ENCODE measurements at places on chromosomes 11 and 22.

DNA sequence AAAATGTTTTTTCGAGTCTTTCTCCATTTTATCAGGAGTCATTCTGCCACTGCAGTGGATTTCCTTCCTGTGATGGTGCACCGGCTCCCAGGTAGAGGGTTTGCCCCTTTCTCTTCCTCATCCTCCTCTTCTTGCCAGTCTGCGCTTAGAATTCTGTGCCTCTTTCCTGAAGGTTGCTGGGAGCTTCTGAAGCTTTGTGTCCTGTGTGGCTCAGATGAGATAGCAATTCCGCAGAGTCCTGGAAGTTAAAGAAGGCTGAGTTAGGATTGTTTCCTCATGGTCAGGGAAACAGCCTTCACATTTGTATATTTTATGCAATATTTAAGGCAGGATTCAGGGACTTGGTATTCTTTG lies 264 bp downstream of the BCO2 start:
- no peak for DNase-seq

DNA sequence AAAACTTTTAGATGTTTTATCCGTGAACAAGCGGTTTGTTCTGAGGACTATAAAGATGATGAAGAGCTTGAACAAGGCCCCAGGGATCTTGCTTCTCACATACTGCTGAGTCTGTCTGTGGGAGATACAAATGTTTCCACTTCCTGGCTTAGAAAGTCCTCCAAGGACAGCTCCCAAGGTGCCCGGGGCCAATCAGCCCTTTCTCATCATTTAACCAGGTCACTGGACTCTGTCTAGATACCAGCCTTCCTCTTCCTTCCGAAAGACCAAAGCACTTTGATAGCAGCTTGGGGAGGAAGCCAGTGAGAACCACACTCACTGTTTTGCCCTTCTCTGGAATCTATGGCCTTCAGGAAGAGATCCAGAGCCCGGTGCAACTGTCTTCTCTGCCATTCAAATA lies 4.3 kb upstream of the MICAL2 start:
- no peak for DNase-seq

GRCh38 chr11:86386746-86387145 lies 12.1 kb downstream of the CCDC81 start:
- no peak for DNase-seq

GRCh38 chr22:38868286-38868721 lies 3.7 kb downstream of the CBX6 start:
- DNase-seq: no peak

DNA sequence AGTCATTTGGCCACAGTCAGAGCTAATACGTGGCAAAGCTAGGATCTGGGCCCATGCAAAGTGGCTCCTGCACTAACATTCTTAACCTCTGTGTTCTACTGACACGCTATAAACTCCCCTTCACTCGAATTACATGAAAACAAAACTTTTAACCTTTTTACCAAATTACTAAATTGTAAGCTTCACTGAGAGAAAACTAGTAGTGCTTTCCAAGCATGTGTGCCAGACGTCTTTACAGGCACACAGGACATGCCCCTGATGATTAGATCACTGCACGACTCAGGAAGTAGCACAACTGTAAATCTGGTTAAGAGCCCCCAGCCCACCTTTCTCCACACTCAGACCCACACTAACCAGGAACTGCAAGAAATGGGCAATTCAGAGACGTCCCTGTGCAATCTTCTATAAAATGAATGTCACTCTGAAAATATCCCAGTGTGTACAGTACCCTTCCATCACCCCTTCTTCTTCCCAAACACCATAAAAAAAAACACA lies 16.1 kb downstream of the PHF21A start:
- no peak for DNase-seq

DNA sequence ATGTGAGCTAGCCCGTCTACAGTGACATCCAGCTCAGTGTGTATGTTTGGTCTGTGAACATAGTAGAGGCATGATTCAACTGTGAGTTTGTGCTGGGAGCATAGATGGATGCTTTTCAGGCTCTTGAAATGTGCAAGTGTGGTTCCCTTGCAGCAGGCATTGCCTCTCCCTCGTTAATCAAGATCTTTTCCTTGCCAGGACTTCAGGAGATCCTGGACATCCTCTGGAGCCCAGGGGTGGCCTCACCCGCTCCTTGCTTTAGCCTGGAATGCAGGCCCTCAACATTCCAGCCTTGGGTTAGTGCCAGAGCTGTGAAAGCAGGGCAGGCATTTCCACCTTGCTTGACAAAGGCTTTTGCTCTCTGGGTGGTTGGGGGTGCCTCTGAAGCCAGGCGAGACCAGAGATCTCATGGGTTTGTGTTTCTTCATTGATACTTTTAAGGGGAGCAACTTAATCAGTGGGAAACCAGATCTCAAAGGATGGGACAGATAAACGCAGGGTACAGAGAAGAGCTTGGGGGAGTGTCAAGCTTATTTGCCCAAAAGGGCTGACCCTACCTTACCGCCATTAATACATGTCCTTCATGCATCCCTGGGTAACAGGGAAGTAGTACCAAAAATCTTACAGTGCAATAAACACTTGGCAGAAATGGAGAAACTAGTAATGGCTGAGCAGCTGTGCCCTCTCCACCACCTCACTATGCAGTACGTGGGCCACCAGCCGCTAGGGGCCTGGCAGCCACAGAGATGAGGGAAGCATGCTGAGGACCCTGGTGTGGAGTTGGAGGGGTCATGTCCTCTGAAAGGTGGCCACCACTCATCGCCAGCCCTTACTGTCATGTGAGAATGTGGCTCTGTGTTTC lies 72.1 kb downstream of the PTPRJ start:
- no peak for DNase-seq

DNA sequence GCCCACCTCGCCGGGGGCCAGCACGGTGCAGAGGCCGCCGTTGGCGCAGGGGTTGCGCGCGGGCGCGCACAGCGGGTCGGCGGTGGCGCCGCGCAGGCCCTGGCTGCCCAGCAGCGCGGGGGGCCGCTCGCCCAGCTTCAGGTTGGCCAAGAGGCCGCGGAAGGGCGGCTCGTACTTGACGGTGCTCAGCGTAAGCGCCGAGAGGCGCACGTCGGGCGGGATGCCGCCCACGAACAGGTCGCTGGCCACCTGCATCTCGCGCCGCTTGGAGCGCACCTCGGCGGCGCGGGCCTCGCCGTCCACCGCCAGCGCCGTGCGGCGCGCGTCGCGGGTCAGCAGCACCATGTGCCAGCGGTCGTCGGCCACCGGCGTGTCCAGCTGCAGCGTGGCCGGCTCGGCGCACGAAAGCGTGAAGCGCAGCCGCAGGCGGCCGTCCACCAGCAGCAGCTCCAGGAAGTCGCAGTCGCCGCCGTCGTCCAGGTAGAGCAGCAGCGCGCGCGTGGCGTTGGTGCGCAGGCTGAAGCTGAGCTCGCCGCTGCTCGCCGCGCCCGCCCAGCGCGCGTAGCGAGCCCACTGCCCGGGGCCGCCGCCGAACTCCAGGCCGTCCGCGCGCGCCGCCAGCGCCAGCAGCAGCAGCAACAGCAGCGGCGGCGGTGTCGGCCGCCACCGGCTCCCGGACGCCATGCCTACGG lies 9.8 kb downstream of the NRXN2 start:
- no peak for DNase-seq

GRCh38 chr11:84322211-84322610 lies 1036.0 kb upstream of the CCDC90B start:
- DNase-seq: no peak

DNA sequence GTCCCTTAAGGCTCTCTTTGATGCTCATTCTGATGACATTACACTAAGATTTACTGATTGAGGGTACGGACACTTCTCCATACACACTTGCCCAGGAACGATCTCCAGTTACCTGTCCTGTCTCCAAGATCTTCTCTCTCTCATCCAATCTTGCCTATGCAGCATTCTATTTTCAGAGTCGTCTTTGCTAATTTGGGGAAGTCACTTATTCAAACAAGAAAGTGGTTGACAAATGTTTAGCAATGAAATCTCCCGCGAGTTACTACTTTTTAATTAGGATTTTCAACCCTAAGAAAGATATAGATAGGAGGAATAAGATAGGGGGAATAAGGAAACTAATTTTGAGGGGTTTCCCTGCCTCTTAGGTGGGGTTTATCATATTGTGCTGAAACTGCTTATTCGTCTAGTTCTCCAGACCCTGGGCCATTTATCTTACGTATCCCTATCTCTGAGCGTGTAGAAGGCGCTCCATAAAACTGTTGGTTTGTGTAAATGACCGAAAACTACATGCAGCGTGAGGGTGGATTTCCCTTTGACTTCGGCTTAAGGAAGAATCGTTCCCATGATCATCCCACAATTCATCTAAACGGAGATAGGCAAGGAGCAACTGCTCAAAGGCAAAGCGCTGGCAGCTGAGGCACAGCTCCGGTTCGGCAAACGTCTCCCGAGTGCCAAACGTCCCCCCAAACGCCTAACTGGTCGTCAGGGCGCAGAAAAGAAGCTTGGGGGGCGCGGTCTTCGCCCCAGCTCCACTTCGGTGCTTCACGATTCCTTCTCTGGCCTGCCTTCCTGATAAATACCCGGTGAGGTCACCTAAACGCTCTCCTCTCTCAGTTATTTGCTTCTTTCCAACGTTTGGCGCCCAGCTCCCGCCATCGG lies 804 bp downstream of the APIP start:
- DNase-seq: no peak

DNA sequence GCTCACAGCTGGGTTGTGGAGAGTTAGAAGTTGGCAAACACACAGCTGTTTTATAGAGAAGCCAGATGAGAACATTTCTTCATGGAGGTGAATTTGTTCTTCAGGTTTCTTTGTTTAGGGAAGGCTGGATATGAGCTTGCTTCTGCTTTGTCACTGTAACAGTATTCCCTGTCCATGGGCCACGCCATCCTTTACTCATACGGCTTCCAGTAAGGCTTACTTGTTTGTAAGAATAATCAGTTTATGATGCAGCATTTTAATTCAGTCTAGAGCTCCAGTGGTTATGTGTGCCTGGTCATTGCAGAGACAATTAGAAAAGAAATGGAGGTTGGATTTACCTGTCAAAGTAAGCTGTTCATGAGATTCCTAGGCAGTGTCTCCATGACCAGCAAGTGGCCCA lies 131.8 kb downstream of the TRIM44 start:
- no peak for DNase-seq

GRCh38 chr22:20946080-20946986 lies 20.7 kb upstream of the AIFM3 start:
- DNase-seq: no peak

DNA sequence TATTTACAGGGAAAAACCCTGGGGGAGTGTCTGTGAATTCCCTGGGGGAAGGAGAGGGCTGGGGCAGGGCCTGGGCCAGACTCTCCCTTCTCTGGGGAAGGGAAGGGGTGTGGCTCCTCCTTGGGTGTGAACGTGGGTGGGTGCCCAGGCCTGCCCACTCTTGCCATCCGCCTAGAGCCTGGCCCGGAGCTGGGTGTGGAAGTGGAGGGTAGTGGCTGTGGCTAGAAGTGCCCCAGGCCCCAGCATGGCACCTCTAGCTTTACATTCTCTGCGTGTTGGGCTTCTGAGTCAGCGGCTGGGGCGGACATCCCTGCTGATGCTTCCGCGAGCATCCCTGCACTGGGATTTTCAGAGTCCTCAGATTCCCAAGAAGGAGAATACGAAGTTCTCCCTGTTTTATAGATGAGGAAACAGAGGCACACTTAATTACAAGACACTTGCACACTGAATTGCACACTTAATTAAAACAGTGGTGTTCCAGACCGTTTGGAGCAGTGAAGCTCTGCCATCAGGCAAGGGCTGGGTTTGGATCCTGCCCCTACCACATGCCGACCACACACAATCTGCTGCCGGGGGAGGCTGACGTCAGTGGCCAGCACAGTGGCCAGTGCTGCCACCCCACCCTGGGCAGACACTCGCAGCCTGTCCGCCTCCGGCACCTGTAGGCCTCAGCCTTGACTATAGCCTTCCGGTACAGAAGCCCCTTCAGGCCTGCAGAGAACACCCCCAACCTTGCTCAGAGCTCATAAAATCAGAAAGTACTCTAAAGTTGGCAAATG lies 7.6 kb downstream of the BAD start:
- DNase-seq: no peak

- no peak for DNase-seq
These were observed 134.9 kb upstream of the HSD17B12 start for GRCh38 chr11:43545610-43546009.

- DNase-seq: no peak
These were observed 2.0 kb upstream of the NARS2 start for GRCh38 chr11:78576549-78577097.

GRCh38 chr11:67433536-67434394 lies 3.7 kb downstream of the PTPRCAP start:
- DNase-seq: no peak

All from activated effector memory CD4-positive, alpha-beta T cell treated with Interleukin-2 at 50 U/mL for 16 hours (primary cell).